ENCODE measurements at places on chromosomes 11 and 22.

DNA sequence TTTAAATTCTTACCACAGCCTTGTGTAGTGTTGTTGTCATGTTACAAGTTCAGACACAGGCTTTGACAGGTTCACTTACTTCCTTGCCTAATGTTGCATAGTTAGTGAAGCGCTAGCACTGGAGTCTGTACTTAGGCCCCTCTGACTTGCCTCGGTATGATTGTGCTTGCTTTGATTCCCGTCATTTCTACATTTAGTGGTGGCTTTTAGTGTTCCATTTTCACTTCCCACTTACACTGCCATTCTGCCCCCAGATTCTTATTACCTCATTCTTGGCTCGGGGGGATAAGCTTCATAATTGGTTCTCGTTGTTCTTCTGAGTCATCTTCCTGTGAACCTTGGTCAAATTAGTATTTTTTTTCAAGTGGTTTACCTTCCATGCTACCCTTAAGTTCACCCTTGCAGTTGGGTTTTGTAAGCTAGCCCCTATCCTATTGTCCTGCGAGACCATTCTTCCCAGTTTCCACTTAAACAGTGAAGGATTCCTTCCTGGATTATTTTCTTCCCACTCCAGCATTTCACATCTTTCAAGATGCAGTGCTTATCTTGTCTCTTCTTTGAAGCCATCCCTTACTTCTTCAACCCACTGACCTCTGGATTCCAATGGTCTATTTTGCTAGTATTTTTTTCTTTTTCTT lies 68.7 kb downstream of the DDX10 start:
- DNase-seq: peak; percentile 64

DNA sequence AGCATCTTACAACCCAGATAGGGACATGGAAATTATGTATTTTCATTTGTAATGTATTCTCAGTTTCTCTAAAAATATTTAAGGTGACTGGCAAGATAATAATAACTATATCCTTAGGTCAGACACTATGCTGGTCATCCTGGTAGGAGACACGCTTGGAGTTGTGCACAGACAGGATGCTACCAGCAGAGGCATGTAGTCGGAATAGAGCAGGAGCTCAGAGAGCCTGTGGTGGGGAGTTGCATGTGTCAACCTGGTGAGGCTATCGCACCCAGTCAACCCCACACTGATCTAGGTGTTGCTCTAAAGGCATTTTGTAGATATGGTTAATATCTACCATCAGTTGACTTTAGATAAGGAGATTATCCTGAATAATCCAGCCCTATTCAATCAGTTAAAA lies 318.5 kb downstream of the MIAT start:
- no peak for DNase-seq

DNA sequence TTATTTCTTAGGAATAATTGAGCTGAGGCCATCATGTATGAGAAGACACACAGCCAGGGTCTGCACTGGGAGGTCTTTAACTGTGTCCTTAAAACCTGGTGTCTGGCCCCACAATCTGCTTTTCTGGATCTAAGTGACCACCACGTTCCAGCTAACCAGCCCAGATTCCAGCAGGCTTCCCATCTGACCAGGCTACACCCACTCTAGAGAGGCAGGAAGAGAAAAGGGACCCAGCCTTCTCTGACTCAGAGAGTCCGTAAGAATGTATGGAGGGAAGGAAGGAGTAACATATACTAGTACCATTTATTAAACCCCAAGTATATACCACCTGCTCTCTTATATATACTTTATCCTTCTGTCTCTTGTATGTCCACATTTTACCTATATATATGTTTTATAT lies 80.1 kb downstream of the LDLRAD3 start:
- no peak for DNase-seq

- no peak for DNase-seq
Observed at GRCh38 chr11:95688015-95688414, 101.6 kb downstream of the FAM76B start.

DNA sequence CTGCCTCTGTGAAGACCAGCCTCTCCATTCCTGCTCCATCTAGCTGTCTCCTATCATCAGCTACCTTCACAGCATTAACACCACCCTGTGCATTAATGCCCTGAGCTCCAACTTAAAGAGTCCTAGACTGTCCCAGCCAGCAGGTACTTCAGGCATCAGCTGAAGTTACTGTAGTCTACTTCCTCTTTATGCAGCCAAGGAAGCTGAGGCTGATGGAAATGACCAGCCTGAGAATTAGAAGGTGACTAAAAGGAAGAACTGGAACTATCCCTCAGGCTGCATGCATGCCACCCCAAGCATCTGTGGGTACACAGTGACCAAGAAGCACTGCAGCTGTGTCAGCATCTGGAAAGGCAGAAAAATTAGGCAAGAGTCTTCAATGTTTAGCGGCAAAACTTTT lies 28.2 kb downstream of the MS4A10 start:
- no peak for DNase-seq

All from OCI-M1 (cell line).